Activated CD8-positive, alpha-beta memory T cell treated with anti-CD3 and anti-CD28 coated beads, Interleukin-2, amount 10 ng/mL, durations not matched to agents 7 days and 5 days (primary cell): ENCODE measurements at places on chromosomes 16 and 17. TPM values are rescaled to one million over a fixed set of nuclear protein-coding genes. Genes with fewer than 3 reads are reported as not detected.

DNA sequence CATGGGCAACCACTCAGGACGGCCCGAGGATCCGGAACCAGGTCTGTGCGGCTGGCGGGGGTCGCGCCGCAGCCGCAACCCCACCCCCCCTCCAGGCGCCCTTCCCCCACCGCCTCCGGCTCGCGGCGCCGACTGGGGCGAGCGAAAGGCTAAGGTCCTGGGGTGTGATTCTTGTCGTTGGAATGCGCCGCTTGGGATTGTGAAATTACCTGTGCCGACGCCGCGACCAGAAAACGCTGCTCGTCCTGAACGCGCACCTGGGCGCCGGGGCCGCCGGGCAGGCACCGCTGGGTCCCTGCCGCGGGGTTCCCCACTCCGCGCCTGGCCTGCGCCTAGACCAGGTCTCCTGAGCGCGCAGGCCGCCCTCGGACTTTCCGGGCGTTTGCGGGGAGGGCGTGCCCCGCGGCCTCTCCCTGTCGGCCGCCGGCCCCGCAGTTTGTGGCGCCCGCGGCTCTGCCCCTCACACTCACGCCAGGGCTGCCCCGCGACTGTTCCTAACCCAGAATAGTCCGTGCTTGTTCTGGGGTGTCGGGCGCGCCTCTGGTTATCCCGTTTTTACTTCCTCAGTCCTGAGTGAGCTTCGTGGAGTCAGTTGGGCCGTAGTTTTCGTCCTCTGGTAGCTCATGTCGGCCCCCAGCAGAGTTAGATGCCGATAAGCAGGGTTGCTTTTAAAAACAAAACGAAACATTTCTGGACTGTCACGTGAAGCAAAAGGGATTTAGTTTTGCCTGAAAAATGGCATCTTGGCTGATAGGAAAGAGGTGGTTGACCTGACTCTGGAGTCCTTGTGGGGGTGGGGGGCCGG is 147.2 kb downstream of the SPECC1 start:
- no peak for DNase-seq

DNA sequence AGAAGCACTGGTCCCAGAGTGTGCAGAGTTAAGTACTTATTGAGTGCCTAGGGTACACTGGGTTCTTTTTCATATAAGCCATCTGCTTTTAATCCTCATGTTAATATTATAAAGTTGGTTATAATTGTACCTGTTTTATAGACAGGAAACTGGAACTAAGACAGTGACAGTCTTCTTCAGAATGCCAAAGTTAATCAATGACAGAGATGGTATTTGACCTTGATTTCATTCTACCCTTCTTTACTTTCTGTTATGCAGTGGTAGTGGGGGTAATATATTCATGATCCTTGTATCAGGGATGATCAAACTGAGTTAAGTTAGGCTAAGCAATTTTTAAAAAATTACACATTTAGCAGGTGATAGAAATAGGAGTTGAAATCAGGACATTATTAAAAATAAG is 108.6 kb upstream of the GOT2 start:
- no peak for DNase-seq

DNA sequence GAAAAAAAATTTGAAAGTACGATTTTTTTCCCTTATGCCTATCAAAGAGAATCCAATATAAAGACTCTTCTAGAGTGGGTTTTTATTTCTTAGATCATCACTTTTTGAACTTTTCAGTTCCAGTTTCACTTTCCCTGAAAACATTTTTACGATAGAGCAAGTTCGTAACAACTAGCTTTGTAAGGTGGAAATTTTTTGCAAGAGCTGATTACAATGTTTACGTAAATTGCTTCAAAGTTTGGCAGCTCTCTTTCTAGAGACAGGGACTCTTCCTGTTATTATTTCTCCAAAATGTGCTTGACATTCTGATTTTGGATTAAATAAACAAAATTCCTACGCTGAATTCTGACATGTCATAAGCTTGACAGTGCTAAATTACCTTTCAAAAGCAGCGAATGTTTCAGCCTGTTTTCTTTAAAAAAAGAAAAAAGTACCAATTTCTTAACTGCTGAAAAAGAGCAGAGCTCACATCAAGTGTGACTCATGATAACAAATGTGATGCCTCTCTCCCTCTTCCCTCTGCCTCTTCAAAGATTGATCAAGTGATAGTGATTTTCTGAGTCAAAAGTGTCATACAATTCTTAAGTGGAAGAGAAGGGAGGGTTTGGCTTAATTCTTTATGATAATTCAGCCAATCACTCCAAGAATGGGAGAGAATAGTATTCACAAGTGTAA is 175.2 kb downstream of the KCNJ2 start:
- no peak for DNase-seq

Gene CCL15
- total RNA-seq: not detected

GRCh38 chr16:17348042-17348783 is 122.5 kb downstream of the XYLT1 start:
- DNase-seq: no peak

DNA sequence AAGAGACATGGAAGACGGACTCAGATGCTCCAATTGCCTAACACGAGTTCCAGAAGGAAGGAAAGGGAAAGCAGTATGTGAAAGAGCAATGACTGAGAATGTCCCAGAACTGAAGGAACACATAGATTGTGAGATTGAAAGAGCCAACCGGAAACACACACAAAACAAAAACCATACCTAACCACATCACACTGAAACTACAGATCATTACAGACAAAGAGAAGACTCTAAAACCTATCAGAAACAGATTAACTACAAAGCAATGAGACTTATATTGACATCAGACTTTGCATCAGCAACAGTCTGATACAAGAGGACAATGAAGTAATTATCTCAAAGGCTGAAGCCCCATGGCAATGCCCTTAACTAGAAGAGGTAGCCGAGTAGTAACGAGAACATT is 45.6 kb upstream of the CLEC18B start:
- DNase-seq: no peak

GRCh38 chr17:66706851-66707450 is 128.0 kb upstream of the CACNG5 start:
- DNase-seq: peak; percentile 18

Gene CACNG4
- not detected for total RNA-seq

Gene CES3
- 4.5 TPM for total RNA-seq

GRCh38 chr16:86375851-86376250 is 134.5 kb upstream of the FOXF1 start:
- no peak for DNase-seq

DNA sequence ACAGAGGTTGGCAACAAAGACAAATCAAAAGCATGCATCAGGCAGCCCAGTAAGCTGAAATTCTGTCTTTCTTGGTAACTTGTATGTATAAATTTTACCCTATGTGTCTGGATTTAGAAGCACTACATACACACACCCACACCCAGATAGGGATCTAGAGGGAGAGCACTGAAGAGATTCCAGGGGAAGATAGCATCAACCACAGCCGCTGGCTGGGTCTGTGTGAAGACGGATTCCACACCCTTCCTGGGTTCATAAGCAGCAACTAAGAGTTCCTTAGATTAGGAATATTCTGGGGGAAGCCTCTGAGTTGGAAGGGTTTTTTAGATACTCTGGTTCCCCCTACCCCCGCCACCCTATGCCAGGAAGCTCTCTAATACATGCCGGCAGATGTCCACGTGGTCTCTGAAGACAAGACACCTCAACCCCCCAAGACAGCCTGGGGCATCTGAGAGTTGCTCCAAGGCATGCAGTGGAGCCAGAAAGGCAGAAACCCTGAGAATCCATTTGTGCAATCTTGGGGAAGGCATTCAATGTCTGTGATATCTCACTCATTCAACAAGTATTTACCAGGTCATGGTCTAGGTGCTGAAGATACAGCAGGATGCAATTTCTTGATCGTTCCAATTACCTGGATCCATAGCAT is 86.4 kb downstream of the NOG start:
- no peak for DNase-seq

DNA sequence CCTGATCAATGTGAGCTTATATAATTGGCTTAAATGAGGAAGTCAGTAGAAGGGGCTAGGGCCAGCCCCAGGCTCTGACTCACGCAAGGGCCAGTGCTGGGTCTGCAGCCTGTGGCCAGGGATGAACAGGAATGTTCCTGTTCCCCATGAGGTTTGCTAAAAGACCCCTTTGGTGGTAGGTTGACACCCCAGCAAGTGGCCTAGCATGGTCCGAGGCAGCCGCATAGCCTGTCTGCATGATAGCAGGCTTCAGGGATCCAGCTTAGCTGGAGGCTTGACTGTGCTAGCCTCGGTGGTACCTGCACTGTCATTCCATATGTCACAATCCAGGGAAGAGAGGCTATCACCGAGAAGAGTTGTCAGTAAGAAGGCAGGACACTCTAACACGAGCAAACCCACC is 23.5 kb downstream of the TRIM25 start:
- DNase-seq: no peak

DNA sequence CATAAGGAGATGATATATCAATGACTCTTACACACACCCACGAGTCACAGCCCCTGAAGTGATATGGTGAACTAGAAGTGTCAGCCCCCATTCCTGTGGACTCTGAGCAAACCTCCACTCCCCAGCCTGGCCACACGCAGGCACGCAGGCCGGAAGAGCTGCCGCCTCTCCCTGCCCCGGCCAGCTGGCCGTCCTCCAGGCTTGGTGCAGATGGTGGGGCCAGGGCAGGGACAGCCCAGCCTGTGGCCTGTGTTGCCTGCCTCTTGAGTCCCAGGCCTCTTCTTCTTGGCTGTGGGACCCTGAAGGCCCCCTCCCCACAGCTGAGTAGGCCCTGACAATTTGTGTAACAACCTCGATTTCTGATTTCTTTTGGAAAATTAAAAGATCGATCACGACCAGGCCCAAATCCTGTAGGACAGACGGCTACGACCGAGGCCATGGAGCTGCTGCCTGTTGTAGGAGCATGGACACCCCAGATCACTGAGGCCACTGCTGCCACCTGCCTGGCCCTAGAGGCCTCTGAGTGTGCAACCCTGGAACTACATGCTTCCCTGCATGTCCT is 10.0 kb upstream of the MPRIP start:
- DNase-seq: no peak

DNA sequence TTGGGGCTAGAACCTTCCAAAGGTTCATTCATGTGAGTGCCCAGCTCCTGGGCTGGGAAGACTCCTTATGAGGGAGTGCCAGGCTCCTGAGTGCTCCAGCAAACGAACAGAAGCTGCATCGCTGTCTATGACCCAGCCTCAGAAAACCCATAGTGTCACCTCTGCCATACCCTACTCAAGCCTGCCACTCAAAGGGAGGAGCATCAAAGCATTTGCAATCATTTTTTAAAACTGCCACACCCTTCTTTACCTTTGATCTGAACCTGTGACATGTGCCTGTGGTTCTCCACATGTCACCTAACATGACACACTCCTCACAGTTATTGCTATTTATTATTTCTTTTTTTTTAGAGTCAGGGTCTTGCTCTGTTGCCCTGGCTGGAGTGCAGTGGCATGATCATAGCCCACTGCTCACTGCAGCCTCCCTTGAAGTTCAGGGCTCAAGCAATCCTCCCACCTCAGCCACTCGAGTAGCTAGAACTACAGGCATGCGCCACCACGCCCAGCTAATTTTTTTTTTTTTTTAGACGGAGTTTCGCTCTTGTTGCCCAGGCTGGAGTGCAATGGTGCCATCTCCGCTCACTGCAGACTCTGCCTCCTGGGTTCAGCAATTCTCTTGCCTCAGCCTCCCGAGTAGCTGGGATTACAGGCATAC is 7.3 kb upstream of the KDM8 start:
- no peak for DNase-seq

Gene TMC7
- total RNA-seq: not detected

DNA sequence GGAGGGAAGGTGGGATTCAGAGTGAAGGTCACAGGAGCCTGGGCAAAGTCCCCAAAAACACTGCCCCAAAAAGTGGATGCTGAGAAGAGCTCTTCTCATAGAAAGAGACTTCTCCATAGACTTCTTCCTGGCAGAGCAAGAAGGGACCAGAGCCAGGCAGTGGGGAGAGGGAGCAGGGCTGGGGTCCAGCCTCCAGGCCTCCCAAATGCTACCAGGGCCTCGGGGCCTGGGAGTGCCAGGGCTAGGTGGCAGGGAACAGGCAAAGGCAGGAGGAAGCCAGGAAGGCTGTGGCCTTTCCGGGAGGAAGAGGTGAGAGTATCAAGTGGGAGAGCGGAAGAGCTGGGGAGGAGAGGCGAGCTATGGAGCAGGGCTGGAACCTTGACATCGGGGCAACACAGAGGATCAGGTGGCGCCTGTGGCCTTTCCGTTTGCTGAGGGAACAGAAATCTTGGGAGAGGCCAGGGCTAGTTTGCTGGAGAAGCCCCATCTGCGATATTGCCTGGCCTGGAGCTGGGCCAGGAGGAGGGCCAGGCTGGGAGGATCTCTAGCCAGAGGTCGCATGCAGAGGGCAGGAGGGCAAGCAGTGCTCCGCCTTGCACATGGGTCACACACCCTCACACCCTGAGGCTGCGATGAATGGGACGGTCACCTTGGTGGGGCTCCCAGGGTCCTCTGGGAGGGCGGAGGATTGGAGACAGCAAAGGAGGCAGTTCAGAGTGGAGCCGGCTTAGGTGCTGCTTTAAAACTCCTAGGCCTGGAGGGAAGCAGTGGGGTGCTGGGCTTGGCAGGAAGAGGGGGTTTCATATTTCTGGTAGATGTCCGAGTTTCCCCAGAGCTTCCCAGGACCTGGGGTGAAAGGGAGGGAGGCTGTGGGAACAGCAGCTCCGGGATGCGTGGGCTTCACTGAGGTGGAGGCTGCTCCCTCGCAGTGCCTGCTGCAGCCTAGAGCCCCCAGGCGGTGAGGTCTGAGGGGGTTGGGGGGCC is 3.4 kb downstream of the SLC16A5 start:
- DNase-seq: no peak

- peak; percentile 62 for DNase-seq
Measured at GRCh38 chr16:57266531-57267260, 17.8 kb downstream of the PLLP start.

DNA sequence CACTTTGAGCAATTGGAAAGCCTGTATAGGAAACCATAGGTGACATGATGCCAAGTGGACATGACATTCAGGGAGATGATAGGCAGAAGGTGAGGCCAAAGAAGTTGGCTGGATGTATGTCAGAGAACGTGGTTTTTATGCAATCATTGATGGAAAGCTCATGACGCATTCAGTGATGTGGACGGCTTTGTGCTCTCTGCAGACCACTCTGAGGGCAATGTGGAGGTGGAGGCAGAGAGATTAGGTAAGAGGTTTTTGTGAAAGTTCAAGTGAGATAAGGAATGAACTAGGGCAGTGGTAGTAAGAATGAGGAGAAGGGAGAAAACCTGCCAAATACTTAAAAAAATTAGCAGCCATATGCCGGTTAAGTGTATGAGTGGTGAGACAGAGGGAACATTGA is 99.0 kb downstream of the PRKCA start:
- DNase-seq: no peak

Gene SPATA32
- 0.49 TPM for total RNA-seq

Gene MYH2
- not detected for total RNA-seq

Gene RNF222
- 0.20 TPM for total RNA-seq
